ENCODE measurements at places on chromosomes 7 and 10.

- peak; percentile 54 for DNase-seq
Measured at GRCh38 chr7:75572396-75572795, 80.3 kb downstream of the SPDYE5 start.

GRCh38 chr10:112546474-112546873 lies 99.5 kb downstream of the VTI1A start:
- no peak for DNase-seq

GRCh38 chr10:62354916-62355315 lies 19.3 kb upstream of the ZNF365 start:
- no peak for DNase-seq

DNA sequence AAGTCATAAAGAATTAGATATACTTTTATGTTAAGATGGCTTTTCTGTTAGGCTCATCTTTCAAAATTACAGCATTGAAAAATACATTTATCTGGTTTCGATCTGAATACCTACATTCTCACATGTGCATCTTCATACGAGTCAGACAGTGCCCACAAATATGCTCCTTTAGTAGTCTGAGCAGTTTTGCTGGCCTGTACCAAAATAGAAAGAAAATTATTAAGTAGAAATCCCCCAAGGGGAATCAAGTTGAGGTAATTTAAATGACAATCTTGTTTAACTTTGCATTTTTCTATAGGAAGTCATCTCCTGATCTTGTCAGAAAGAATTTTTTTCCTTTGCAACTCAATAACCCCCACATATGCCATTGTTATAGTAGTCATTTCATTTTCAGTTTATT lies 287.4 kb upstream of the SEMA3D start:
- no peak for DNase-seq

GRCh38 chr10:44723082-44723481 lies 188.1 kb upstream of the TMEM72 start:
- no peak for DNase-seq

Measured in NCI-H2171 (cell line).